ENCODE measurements at places on chromosomes 12 and 14.

DNA sequence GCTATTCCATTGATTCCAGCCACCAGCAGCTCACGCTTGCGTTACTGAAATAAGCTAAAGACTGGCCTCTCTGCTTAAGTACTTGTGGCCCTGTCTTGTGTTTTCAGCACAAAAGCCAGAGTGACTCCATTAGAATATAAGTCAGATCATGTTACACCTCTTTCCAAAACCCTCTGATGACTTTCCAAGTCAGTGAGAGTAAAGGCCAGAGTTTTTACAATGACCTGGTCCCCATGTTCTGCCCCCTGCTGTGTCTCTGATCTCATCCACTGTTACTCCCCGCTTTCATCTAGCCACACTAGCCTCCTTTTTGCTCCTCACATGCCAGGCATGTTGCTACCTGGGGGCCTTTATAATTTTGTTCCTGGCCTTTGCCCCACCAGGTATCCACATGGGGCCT lies 6.9 kb upstream of the CKAP4 start:
- DNase-seq: no peak

DNA sequence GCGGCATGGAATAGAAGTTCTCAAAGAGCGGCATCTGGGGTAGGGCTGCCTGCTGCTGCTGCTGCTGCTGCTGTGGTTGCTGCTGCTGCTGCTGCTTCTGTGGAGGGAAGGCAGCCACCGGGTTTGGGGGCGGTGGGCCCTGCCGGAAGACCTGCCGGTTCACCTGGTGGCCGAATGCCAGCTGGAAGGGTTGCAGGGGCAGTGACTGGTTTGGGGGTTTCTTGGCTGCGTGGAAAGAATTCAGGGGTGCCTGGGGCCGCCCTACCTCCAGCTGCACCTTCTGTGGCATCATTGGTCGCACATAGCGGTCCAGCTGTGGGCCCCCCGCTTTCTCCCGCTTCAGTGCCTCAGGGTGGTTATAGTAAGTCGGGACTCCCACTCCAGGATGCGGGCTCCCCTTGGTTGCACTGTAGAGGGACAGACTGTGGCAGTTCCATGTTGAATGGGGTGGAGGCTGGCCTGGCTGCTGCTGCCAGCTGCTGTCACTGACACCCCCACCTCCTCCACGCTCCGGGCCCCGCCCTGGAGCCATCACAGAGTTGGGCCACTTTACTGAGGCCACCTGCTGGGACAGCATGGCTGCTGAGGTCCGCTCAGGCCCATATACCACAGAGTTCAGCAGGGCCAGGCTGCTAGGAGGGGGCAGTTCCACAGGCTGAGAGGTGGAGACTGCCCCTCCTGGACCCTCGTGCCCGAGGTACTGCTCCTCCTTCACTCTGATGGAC lies 25.2 kb upstream of the PNMA1 start:
- DNase-seq: no peak

DNA sequence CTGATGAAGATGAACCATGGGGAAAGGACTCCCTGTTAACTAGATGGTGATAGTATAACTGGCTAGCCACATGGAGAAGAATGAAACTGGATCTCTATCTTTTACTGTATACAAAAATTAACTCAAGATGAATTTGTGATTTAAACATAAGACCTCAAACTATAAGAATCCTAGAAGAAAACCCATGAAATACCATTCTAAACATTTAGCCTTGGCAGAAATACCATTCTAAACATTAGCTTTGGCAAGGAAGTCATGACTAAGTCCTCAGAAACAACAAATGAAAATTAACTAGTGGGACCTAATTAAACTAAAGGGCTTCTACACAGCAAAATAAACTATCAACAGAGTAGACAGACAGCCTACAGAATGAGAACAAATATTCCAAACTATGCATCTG lies 28.4 kb upstream of the NOVA1 start:
- DNase-seq: no peak

DNA sequence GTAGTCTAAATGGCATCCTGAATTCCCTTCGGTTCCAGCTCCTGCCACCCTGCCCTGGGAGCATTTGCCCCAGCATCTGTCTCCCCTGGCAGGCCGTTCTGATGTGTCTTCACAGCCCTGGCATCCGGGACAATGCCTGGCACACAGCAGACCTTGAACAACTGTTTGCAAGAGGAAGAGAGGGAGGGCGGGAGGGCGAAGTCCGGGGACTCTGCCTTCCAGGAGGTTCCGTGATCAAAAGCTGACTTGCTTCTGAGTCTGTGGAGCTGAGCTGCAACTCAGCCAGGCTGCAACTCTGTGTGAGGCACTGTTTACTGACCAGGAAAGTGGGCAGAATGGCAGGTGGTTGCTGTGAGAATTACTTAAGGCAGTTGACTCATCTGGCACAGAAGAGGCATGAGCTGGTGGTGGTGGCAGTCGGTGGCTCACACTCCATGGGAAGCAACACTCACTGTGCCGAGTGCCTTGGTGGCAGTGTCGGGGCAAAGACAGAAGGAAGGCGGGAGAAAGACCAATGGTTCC lies 61.1 kb upstream of the DLK1 start:
- DNase-seq: no peak

DNA sequence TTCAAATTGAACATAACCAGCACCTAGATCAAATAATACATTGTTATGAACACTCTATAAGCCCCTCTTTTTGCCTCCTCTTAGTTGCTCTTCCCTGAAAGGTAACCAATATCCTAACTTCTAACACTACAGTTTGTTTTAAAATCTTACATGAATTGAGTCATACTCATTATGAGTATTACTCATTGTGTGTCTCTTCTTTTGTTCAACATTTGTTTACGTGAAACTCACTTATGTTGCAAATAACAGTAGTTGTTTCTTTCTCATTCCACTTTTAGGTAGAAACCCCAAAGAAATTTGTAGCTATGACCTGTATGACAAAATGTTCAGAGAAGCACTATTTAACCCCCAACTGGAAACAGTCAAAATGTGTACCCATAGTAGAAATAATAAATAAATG lies 6.6 kb downstream of the LRRC9 start:
- no peak for DNase-seq
